Activated naive CD4-positive, alpha-beta T cell treated with Interleukin-2 at 50 U/mL for 16 hours (primary cell): ENCODE measurements at places on chromosomes 13 and 19.

DNA sequence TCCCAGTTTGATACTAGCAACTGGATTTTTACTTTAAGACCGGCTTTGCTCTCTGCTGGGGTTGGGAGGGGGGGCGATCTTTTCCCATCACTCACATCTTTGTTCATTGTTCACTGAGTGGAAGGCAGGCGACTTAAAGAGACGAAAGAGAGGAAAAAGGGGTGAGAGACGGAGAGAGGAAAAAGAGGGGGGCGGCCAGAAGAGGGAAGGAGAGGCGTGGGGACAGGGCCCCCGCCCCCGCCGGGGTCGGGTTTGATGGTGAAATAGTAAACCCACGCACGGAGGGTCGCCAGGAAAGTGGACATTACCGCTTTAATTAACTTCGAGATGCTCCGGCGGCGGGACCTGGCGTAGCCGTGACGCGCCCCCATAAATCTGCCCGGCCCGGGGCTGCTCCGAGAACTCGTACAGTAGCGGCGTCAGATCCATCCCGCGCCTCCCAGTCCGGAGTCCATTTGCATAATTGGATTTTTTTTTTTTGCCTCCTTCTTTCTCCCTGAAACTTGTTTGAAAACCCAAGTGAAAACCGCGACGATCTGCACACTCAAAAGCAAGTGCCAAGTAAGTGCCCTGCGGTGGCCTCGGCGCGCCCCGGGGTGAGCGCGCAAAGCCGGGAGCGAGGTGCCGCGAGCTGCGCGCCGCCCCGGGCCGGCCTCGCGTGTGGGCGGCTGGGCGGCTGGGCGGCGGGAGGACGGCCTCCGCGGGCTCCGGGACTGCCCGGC lies 143.9 kb upstream of the ZNF536 start:
- DNase-seq: no peak

DNA sequence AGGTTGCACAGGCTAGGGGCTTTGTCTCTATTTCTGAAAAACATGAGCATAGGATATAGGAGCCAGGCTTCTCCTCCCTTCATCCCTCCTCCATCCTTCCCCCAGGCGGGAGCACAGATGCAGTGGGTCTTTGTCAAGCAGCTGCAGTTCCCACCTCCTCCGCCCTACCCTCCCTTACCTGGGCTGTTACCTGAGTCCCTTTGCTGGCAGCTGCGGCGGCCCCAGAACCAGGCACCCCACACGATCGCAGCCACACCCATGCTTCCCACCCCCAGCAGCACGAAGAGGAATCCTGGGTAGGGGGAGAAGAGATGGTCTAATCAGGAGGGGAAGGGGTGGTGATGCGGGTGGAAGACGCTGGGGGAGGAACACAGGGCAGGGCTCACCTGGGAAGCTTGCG lies 7.8 kb downstream of the TMIGD2 start:
- DNase-seq: no peak

- DNase-seq: no peak
Observed at GRCh38 chr19:46524308-46524707, 28.6 kb upstream of the PNMA8B start.

GRCh38 chr19:12794971-12795381 lies 3.7 kb downstream of the JUNB start:
- no peak for DNase-seq

DNA sequence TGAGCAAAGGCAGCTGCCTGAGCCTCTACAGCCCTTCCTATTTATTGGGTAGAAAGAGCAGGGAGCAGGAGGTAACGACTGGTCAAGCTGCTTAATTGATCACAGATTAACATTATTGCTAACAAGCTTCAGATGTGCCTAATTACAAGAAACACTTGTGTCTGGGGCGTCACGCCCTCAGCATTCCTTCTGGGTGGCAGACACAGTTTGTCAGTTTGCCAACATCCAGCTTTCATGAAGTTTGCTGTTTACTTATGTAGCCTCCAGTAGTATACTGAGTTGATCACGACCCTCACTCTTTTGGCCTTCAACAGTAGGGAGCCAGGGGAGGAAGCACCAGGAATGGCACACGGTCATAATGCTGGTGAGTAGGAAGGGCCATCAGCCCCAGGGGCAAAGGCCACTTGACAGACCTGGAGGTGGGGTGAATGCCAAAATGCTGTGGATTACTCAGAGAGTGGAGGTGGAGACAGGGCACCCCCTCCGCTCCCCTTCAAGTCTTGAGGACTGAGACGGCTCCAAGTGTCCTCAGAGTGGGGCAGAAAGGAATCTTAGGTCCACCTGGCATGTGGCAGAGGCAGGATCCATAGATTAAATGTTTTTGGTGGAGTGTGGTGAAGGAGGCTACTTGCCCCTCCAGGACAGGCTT lies 34.9 kb upstream of the PSPC1 start:
- DNase-seq: no peak

DNA sequence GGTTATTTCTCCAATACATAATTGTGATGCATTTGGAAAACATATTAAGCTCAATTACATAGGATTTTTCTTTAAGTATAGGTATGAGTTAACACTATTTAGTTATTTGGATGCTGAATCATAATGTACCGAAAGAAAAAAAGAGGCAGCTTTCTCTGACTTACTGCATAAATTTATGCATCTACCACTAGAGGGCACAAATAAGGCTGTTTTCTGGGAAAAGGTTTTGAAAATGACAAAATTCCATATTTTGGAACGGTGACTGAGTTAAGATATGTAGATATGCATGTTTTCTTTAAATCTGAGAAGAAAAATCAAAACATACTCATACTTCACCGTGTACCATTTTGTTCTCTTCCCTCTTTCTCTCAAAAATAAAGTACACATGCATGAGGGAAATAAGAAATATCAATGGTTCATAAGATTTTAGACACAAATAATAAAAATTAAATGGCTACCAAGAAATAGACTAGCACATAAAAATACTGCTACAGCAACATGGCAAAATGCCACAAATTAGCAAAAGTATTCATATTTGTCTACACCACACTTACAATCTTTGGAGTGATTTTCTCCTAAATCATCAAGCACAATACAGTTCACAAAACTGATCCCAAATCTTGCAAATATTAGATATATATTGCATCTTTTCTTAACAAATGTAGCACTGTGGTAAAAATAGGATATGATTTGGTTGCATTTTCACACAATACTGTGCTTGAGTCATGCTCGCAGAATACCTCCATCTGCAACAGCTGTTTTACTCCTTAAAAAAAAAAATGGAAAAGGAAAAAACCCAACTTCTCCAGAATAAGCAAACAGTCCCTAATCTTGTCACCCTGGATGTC lies 260.0 kb downstream of the FGF14 start:
- DNase-seq: no peak

DNA sequence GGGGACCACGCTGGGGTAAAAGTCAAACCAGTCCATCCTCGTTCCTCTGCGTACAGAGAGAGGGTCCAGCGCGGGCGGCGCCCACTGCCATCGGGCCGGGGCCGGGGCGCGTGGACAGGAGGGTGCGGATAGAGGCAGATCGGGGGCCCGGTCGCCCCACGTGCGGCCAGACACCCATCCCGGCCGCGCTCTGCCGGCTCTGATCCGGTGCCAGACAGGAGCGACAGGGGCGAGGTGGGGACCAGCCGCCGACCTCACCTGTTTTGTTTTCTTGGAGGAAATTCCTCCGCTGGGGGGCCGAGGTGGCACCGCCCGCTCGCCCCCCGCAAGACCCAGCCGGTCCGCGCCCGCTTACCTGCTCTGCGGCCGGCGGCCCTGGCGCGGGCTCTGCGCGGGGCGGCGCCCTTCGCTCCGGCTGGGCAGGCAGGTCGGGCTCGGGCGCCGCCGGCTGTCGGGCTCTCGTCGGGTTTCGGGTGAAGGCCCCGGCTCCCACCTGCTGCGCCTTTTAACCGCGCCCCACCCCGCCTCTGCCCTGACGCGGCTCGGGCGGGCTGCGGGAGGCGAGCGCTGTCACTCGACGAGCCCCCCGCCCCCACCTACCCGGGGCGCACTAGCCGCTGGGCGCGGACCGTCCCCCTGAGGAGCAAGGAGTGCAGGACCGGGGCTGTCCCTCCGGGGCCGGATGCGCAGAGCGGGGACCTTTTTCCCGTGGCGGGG lies at the start of gene GJB6:
Gene GJB6 (minus strand): TSS at position 481 of the 717 bp plus-strand sequence. CDS start 8,839 bp downstream, outside the sequence.
- DNase-seq: peak; percentile 17

DNA sequence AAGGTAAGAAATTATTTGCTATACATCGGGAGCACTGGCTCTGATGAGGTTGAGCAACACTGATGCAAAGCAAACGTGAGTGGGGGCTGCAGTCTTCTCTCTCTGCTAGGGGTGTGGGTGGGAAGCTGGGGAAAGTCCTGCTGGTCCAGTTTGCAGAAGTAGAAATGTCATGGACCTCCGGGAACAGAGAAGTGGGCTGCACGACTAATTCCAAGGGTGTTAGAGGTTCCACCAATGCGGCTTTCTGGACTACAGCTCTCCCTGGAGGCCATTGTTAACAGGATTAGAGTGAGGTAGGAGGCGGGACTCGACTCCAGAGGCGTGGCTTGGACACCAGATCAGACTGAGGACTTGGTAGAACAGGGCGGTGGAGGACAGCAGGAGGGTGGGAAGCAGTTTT lies 5.7 kb upstream of the FBXO27 start:
- DNase-seq: no peak

GRCh38 chr19:46195104-46195503 lies 34.4 kb upstream of the IGFL1 start:
- no peak for DNase-seq

GRCh38 chr19:954272-954671 lies 28.4 kb downstream of the ARID3A start:
- no peak for DNase-seq

GRCh38 chr19:14248578-14249011 lies 42.6 kb upstream of the ADGRL1 start:
- DNase-seq: peak; percentile 44
